Fibroblast of villous mesenchyme (primary cell): ENCODE measurements at places on chromosomes 2 and 18.
A peak's percentile ranks its signal among the peaks of the same experiment; 100 is the strongest.

DNA sequence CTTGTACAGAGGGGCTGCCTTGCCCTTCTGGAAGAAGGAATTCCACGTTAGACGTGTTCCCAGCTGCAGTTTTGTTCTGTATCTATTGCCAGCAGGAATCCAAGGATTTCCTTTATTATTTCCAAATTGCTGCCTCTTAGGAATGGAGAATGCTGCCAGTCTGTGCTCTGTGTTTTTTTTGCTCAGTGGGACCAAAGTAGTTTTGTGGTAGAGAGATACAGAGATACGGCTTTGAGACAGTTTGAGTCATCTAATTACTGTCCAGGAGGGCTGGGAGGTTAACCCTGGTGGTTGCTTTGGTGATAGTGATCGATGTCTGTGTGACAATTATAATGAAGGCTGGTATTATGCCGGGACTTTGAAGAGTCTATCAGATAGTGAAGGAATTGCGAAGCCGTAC is 26.3 kb downstream of the ASAP2 start:
- DNase-seq = no peak

- DNase-seq = no peak
These were observed 16.7 kb downstream of the ARHGEF4 start for GRCh38 chr2:130853391-130853790.

- no peak for DNase-seq
These were observed 179.0 kb downstream of the BARD1 start for GRCh38 chr2:214630402-214631045.

DNA sequence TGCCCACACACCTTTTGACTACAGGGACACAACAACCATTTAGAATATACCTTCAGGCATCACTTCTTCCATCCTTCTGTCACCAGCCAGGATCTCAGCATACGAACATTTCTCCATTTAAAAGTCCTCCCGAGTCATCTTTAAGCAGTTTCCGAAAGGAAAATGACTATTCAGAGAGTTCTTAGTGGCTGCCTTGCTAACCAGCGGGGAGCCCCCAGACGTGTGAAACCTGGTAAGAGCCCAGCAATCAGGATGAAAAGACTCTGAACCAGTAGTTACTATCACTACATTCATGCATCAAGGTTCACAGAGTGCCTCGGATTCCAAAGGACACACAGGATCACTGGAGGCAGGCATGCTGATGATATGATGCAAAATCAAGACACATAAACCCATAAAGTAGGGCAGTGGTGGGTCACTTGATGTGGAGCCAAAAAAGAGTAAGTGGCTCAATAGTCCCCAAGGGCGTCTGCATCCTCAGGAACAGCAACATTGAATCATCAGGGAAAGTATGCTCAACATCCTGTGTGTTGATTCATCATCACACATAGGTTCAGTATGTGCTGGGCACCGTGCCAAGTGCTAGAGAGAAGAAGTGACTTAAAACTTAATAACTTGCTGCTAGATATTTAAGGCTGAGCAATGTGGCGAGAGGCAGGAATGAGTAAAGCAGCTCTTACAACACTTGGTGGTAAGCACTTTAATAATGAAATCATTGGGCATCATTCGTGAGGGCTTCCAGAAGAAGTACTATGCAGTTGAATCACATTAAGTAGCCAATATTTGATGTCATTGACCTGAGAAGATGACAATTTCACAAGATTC is 4.4 kb downstream of the CCL20 start:
- DNase-seq = peak; percentile 100

- DNase-seq = no peak
These were observed 2.4 kb upstream of the POU3F3 start for GRCh38 chr2:104851291-104852089.

DNA sequence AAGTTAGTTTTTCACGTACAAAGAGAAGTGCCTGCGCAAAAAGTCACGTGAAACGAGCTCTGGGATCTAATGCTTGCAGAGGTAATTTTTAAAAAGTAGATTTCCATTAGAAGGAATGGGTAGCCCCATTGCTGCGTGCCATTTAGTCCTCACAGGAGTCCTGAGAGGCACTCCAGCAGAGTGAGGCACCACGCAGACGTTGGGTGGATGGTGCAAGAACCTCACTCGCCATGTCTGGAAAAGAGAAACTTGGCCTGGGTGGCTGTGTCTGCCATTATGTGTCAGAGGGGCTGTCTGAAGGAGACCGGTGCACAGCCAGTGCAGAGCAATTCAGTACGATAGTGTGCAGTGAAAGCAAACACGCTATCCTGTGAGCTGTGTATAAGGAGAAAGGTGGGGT is 1.8 kb upstream of the HDAC4 start:
- no peak for DNase-seq

- DNase-seq = no peak
These were observed 209.8 kb upstream of the SPOPL start for GRCh38 chr2:138291805-138292204.

- DNase-seq = no peak
These were observed 3.9 kb downstream of the ERICH2 start for GRCh38 chr2:170774074-170774473.

- DNase-seq = no peak
These were observed 909.6 kb downstream of the DSC3 start for GRCh38 chr18:30132959-30133358.

DNA sequence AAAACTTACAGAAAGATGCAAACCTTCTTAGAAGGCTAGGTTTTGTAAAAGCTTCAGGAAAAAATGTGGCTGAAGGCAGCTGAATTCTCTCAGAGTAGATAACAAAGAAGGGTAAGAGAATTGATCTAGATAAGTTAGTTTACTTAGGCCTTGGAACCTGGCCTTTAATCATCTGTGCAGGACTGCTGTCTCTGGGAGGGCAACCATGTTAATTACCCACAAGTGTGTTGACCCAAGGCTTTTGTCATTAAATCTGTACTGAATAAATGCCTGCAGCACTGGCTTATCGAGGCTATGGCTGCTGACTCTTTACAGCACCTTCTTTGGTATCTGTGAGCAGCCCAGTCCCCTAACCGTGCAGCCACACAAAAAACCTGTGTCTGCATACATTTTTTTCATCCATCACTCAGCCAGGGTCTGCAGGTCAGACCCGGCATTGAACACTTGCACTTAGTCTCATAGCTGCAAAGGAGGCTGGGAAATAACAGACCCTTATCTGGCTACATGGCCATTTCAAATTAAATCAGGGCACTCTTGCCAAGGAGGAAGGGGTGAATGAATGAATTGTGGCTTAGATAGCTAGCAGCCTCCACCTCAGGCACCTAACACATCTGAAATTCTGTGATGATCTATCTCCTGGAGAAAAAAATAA is 120.2 kb upstream of the MSH2 start:
- DNase-seq = no peak

DNA sequence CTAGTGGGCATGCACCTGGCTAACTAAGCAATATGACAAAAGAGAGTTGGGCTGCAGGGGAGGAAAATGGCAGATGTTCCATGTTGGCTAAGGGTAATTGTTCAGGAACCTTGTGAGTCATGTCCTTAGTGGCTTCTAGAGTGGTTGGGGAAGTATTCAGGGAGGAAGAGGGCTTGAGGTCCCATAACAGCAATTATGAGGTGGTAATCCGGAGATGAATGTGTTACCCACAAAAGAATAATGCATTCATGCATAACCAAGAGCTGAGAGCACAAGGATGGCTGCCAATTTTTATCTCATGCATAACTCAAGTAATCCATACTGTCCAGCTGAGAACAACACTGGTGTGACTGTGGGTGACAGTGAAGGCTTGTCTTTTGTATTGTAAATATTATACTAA is 42.9 kb downstream of the TMEFF2 start:
- DNase-seq = no peak

DNA sequence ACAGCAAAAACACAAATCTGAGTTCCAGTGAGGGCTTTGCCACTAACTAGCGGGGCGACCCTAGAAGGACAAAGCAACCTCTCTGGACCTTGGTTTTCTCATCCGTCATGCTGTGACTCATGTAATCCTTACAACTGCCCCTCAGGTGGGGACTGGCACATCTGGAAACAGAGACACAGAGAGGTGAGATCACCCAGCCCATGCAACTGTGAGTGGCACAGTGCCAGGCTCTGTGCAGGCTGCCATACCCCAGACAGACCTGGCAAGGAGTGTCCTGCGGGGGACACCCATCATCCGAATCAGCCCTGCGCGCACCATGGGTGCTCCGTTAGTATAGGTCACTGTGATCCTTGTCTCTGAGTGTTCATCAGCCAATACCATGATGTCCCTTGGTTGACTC is 198.3 kb downstream of the SMAD7 start:
- no peak for DNase-seq

- DNase-seq = peak; percentile 70
These were observed 719 bp downstream of the SMAD2 start for GRCh38 chr18:47929681-47930198.

DNA sequence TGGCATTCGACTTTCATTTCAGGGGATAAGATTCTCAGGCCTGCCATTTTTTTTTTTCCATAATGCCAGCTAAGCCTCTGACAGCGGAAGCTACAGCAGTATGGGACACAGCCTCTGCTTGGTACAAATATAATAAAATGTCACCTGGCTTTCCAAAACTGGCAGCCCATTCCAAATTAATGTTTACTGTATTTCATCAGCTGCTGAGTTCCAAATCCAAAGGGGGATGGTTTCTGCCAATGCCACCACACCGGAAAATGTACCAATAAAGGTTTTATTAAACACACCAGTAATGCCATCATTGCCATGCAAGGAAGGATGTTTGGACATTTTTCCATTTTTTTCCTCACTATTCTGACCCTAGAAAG is 275.8 kb upstream of the CCDC68 start:
- no peak for DNase-seq

- no peak for DNase-seq
These were observed 258.6 kb upstream of the RAB12 start for GRCh38 chr18:8350628-8351027.

- no peak for DNase-seq
These were observed 545.9 kb upstream of the GCFC2 start for GRCh38 chr2:76256458-76257088.

GRCh38 chr2:121748202-121748601 is 7.2 kb upstream of the TSN start:
- peak; percentile 53 for DNase-seq

DNA sequence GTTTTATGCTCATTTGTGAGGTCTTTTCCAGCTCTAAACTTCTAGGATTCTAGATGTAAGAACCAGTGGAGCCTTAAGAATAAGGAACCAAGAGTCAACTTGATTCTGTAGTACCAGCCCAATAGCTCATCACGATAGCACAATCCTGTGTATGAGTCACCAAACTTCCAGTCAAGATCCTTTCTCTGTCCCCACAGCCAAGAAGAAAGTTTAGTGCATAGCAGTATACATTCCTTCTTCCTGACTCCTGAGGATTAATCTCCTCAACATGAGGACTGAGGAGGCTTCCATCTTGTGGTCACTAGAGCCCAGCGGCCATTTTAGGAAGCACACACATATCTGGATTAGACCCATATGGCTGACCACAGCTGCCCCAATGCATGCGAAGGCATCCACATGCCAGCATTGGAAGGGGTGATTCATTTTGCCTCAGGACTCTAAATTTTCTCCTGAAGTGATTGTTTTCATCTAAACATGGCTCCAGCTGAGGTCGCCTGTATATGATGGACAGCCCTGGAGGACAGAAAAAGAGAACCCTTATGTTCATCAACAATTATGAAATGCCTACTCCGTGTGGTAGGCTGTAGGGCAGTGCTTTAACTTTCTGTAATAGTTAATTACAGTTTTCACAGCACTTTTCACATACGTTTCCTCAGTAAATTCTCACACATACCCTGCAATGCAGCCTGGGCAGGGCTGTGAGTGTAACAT is 53.5 kb downstream of the RASGRP3 start:
- DNase-seq = peak; percentile 75

DNA sequence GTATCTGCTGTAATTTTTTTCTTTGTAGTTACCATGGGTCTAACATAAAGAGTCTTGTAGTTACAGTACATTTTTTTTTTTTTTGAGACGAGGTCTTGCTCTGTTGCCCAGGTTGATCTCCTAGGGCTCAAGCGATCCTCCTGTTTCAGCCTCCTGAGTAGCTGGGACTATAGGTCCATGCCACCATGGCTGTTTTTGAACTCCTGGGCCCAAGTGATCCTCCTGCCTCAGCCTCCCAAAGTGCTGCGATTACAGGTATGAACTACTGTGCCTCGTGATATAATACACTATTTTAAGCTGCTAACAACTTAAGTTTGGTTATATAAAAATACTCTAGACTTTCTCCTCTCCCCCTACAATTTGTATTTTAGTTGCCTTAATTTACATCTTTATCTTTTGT is 46.3 kb downstream of the ASB1 start:
- no peak for DNase-seq

- DNase-seq = no peak
These were observed 44.9 kb downstream of the PSMG2 start for GRCh38 chr18:12747530-12748315.

DNA sequence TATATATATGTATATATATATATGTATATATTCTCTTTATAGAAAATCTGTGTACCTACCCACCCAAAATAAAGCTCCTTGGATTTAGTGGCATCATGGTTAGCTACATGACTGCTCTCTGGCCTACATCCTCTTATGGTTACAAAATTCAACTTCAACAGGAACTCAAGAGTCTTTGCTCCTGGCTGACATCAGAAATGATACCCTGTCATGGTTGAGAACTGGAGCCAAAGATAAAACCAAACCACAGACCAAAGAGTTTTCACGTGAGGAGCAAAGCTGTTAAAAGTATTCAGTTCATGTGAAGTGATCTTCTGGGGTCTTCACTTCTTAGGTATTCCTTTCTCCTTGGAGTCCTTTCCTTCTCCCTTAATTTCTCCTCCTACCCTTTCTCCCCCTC is 476.3 kb downstream of the SOX11 start:
- DNase-seq = no peak

GRCh38 chr18:2425426-2426317 is 145.6 kb downstream of the METTL4 start:
- DNase-seq = peak; percentile 22

DNA sequence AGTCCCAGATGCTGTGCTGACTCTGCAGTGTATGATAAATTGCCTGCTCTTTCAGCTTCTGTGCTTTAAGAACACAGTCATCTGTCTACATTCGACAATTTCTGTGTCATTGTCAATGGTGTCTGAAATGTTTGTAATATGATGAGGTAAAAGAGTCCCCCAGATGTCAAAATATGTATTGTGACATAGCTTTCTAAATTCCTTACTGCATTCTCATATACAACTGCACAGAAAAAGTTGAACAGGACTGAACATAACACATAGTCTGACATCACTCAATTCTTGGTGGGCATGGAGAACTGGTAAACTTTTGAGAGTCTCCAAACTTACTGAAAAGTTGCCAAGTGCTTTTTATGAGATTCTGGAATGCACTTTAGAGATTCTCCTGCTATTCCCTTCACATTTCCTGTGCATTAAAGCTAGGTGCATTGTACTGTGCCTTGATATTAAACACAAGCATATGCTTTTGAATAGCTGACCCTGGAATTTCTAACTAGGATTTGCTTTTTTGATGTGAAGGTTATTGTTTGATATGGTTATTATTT is 48.1 kb upstream of the ARHGAP28 start:
- DNase-seq = no peak

DNA sequence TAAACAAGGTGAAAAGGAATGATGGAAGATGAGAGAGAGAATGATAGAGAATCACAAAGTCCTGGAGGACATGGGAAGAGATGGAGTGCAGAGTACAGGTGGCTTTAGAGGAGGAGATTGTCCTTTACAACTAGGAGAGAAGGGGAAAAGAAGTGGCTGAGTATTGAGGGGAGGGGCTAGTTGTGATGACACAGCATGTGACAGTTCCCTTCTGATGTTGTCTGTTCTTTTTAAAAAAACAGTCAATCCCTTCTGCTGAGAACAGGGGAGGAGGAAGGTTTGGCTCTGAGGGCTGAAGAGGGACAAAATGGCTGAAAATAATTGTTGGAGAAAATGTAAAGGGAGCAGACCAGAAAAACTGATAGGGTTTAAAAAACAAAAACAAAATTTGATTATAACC is 44.0 kb downstream of the STEAP3 start:
- no peak for DNase-seq
